Caco-2 (cell line): ENCODE measurements at places on chromosomes 11 and 22. TPM values are rescaled to one million over a fixed set of nuclear protein-coding genes. Genes with fewer than 3 reads are reported as not detected.

GRCh38 chr22:31626427-31627150 lies 35.4 kb downstream of the PISD start:
- peak; percentile 63 for DNase-seq
- H3K36me3 ChIP-seq, result no peaks in the 10 kb centered on the region; the same call in 1 of the 2 replicates
- no peaks in the 10 kb centered on the region for H3K27me3 ChIP-seq

GRCh38 chr22:27962268-27963044 lies 43.4 kb upstream of the PITPNB start:
- no peak overlapping the region for H3K27ac ChIP-seq
- 0 out of 2 replicates have a peak, but pooled peaks cover 3% of the 10 kb centered on the region for H3K4me1 ChIP-seq
- DNase-seq, result no peak

Gene OOSP2
- not detected in 2 replicates for total RNA-seq

DNA sequence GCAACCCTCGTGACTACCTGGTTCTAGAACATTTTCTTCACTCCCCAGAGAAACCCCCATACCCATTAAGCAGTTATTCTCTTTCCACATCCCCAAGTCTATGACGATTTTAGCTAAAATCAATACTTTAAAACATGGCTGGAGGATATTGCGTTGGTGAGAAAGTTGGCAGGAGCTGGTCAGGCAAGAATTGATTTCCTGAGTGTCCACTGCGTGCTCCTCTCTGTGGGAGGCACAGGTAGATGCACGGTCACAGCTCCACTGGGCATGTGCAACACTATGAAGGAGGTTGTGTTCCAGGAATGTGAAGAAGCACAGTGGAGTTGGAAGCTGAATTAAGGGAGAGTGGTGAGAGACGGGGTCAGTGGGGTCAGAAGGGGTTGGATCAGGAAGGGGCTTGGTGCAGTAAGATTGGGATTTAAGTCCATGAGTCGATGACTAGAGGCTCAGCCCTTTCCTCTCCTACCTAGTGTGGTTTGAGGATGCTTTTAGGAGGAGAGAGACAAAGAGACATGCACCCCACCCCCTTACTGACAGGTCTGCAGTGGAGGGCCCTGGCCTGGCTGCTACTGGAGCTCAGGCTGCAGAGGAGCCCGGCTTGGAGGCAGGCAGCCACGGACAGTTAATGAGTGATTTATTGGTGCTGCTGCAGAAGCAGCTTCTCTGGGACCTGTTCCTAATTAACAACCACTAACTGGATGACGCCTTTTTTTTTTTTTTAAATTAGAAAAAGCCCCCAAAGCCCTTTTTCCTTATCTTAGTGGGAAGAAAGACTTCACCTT lies 395.6 kb downstream of the TENM4 start:
- H3K27ac ChIP-seq, result no peak overlapping the region
- H3K36me3 ChIP-seq, result no peaks in the 10 kb centered on the region
- no peaks in the 10 kb centered on the region for H3K4me1 ChIP-seq
- H3K4me3 ChIP-seq, result no peak overlapping the region
- DNase-seq, result no peak

GRCh38 chr11:64063777-64064176 lies 28.0 kb downstream of the FLRT1 start:
- H3K27ac ChIP-seq, result no peak overlapping the region
- DNase-seq, result no peak
- H3K27me3 ChIP-seq, result no peaks in the 10 kb centered on the region
- H3K36me3 ChIP-seq, result no peaks in the 10 kb centered on the region

DNA sequence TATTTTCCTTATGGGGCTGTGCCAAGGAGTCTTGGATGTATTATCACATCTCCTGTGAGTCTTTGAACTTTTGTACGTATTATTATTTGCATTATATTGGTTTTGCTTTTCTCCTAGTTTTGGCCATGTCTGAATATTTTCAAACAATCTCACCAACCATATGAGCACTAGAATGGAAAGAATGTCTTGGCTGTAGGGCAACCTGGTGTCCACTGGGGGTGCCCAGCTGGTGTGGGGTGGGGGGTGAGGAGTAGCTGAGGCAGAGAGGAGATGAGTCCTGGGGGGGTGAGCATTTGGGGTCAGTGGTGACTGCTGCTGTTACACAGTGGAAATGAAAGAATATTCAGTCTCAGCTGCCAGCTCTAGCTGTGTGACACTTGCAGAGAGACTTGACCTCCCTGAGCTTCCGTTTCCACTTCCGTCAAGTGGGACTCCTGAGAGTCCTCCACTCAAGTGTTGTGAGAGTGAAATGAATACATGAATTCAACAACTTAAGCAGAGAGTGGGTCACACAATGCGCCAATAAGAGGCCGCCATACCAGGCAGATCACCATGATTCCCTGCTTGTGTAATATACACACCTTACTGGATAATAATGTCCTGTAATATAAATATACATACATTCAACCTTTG lies 12.7 kb upstream of the PVALB start:
- H3K27ac ChIP-seq, result no peak overlapping the region
- no peaks in the 10 kb centered on the region for H3K36me3 ChIP-seq
- H3K4me3 ChIP-seq, result no peak overlapping the region
- H3K27me3 ChIP-seq, result peaks cover 1% of the 10 kb centered on the region; the same call in 1 of the 2 replicates
- no peaks in the 10 kb centered on the region for H3K4me1 ChIP-seq

DNA sequence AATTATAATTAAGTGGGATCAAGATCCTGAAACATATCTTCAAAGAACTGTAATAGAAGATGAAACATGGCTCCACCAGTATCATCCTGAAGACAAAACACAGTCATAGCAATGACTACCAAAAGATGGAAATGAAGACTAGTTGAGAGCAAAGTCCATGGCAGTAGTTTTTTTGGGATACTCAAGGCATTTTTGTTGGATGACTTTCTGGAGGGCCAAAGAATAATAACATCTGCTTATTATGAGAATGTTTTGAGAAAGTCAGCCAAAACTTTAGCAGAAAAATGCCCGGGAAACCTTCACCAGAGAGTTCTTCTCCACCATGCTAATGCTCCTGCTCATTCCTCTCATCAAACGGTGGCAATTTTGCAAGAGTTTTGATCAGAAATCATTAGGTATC lies 809.4 kb upstream of the RAG2 start:
- DNase-seq, result no peak
- H3K36me3 ChIP-seq, result no peaks in the 10 kb centered on the region
- H3K4me3 ChIP-seq, result no peak overlapping the region
- no peaks in the 10 kb centered on the region for H3K27me3 ChIP-seq
- no peaks in the 10 kb centered on the region for H3K4me1 ChIP-seq
- no peak overlapping the region for H3K27ac ChIP-seq

Gene CHRDL2
- 2.5 and 3.4 TPM in 2 replicates for total RNA-seq
